A549 treated with GW870086 at 1 μM for 4 hours (cell line): ENCODE measurements at places on chromosomes 12 and 14. TPM values are rescaled to one million over a fixed set of nuclear protein-coding genes. Genes with fewer than 3 reads are reported as not detected.

Gene IL31
- total RNA-seq: not detected in 5 replicates

Gene RPL10L
- not detected in 5 replicates for total RNA-seq

Gene CD4
- not detected in 5 replicates for total RNA-seq

Gene INHBC
- not detected in 5 replicates for total RNA-seq

Gene ERBB3
- total RNA-seq: 0.95 to 3.0 TPM (median 1.4 TPM) in 5 replicates

Gene NRL
- 0.75 to 1.1 TPM (median 1.0 TPM) in 5 replicates for total RNA-seq

Gene AICDA
- total RNA-seq: 0.13 to 0.34 TPM (median 0.23 TPM) in 4 of 5 replicates, not detected in the other

Gene RFLNA
- total RNA-seq: 0.06 to 0.24 TPM (median 0.10 TPM) in 4 of 5 replicates, not detected in the other

Gene DACT1
- total RNA-seq: 0.44 to 0.73 TPM (median 0.48 TPM) in 5 replicates

Gene CCDC197
- not detected in 5 replicates for total RNA-seq

Gene E2F7
- total RNA-seq: 5.0 to 8.2 TPM (median 7.7 TPM) in 5 replicates

Gene TEX52
- not detected in 5 replicates for total RNA-seq

Gene RPS29
- 4,091 to 5,477 TPM (median 4,625 TPM) in 5 replicates for total RNA-seq

Gene KRT4
- 1.9 to 3.9 TPM (median 2.7 TPM) in 5 replicates for total RNA-seq

Gene CISTR
- total RNA-seq: not detected in 5 replicates
